CMK (cell line): ENCODE measurements at places on chromosomes 7 and 10.
A peak's percentile ranks its signal among the peaks of the same experiment; 100 is the strongest.

- no peak for DNase-seq
Observed at GRCh38 chr7:94394437-94395140, at the start of gene COL1A2. TSS of gene COL1A2 (plus strand) at chr7:94394895. CDS start at chr7:94395032, 137 bp downstream.

- no peak for DNase-seq
Observed at GRCh38 chr10:109773288-109774120, 149.8 kb downstream of the XPNPEP1 start.

- DNase-seq: no peak
Observed at GRCh38 chr7:107838024-107838601, 35.1 kb upstream of the SLC26A3 start.

DNA sequence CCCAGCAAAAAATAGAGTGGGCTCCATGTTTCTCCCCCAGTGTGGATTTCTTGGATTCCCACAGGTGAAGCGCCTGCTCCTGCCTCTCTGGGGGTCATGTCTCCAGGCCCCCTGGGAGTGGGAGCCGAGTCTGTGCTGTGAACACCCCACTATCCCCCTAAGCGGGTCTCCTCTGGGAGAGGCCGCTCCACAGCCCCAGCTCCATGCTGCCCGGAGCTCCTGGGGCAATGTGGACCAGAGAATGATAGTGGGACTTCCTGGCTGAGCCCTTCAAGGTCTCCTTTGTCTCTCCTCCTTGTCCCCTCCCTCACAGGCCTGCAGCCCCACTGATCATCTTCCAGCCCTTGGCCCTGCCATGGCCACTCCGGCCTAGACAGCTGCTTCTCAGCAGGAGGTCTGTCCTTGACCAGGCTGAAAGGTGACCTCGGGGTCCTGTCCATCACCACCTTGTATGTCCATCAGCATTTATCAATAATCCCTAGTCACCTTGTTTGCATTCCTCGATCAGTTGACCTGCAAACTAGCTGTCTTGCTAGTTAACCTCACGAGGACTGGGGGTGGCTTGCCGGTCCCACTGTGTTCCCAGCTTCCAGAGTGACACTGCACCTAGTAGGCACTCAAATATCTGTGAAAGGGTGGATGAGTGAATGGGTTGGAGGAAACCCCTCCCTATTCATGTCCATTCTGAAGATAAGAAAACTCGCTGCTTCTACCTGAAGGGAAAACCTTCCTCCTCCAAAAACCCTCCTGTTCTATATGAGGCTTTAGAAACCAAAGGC is 776 bp upstream of the CALML3 start:
- DNase-seq: no peak

DNA sequence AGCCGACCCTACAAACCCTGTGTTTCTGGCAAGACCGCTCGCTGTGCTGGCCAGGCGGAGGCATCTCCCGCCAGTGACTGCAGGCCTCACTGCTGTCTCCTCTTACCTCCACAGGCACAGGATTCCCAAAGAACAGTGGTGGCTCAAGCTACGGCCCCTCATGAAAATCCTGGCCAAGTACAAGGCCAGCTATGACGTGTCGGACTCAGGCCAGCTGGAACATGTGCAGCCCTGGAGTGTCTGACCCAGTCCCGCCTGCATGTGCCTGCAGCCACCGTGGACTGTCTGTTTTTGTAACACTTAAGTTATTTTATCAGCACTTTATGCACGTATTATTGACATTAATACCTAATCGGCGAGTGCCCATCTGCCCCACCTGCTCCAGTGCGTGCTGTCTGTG is 36.2 kb downstream of the PITRM1 start:
- no peak for DNase-seq

DNA sequence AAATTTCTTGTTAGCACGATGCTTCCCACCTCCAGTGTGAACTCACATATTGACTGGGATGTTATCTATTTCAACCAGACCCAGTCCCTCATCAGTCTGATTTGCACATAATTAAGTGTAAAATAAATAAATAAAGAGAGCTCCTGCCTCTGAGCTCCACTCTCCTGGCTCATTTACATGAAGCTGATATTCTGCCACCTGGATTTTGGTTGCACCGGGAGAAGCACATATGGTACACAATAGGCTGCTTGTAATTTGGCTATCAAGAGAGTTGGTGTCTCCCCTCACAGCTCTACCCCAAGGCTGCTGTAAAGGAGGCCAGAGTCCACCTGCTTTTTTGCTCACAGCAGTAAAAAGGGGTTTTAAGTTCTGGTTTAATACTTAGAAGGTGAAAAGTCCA is 610.5 kb downstream of the KCNMA1 start:
- DNase-seq: no peak

- no peak for DNase-seq
Observed at GRCh38 chr10:63799521-63800300, 278.5 kb downstream of the REEP3 start.

DNA sequence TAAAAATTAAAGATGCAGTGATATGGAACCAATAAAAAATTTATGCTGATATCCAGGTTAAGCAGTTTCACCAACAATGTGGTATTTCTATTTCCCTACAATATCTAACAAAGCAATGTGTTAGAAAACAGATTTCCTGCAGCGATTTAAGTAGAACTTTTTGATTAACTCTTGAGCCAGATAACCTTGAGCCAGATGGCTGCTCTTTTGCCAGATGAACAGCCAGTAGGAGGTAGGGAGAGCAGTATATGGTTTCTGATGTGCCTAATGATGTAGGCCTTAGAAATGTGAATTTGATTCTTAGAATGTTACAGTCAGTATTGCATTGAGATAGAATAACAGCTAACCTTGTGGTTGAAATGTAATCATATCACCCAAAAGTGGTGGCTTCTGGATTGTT is 31.1 kb downstream of the STAMBPL1 start:
- DNase-seq: no peak

DNA sequence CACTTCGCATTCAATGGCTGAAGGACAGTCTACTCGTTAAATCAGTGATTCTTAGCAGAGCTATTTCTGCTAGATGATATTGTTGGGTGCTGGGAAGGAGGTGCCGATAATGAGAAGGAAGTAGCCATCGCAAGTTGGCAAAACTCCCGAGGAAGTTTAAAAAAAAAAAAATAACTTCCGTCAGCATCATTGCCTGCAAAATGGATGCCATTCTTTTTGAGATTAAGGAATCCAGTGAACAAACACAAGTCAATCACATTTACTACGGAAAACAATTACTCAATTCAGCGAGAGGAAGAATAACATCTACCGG is 74.4 kb upstream of the SFMBT2 start:
- no peak for DNase-seq

- no peak for DNase-seq
Observed at GRCh38 chr10:31708046-31708445, 220.6 kb downstream of the ARHGAP12 start.

DNA sequence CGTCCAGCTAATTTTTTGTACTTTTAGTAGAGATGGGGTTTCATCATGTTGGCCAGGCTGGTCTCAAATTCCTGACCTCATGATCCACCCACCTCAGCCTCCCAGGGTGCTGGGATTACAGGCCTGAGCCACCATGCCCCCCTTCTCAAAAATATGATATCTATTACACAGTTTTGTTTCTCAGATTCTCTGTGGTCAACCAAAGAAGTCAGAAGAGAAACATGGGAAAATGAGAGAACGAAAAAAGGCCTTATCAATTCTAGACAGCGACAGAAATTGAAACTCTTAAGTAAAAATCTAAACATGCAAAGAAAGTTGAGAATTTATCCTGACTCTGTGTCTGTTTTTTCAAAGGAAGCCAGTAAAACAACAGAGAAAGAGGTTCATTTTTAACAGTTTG is 283.8 kb upstream of the PLXDC2 start:
- DNase-seq: no peak

DNA sequence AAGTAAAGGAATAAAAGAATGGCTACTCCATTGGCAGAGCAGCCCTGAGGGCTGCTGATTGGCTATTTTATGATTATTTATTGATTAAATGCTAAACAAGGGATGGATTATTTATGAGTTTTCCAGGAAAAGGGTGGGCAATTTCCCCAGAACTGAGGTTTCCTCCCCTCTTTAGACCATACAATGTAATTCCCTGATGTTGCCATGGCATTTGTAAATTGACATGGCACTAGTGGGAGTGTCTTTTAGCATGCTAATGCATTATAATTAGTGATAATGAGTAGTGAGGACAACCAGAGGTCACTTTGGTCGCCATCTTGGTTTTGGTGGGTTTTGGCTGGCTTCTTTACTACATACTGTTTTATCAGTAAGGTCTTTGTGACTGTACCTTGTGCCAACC is 55.5 kb downstream of the BBS9 start:
- DNase-seq: no peak

DNA sequence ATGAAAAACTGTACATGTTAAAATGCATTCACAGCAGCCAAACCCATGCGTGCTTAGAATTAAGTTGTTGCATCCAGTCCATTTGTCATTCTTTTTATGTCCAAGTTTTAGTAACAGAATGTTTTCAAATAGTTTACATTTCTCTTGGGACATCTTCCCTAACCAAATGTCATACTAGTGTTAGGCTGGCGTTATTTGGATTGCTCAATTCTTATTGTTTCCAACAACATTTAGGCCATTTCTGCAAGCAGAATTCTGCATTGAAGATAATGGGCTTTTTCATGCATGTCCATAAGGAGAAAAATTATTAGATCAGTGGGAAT is 203.0 kb downstream of the HIBADH start:
- no peak for DNase-seq

GRCh38 chr7:40492946-40493345 is 358.1 kb downstream of the SUGCT start:
- no peak for DNase-seq

GRCh38 chr7:151244196-151244840 is 4.2 kb downstream of the SMARCD3 start:
- no peak for DNase-seq

GRCh38 chr7:55150709-55151451 is 132.1 kb downstream of the EGFR start:
- no peak for DNase-seq

- DNase-seq: no peak
Observed at GRCh38 chr7:151558575-151558974, 38.9 kb upstream of the RHEB start.

DNA sequence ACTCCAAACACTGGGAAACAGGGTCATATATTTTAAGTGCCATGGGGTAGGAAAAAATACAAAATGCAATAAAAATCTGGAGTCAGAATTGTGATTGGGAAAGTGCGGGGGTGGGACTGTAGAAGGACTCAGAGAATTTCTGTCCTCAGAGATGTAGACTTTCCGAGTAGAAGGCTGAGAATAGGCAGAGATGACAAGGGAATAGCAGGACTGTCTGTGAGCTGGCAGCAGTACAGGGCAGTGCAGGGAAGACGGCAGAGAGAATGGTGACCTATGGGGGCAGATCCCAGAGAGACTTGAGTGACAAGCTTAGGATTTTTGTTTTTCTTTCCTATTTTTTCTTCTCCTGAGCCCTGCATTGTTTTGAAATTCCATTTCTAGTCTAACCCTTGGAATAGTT is 127.6 kb downstream of the SLC16A9 start:
- no peak for DNase-seq

DNA sequence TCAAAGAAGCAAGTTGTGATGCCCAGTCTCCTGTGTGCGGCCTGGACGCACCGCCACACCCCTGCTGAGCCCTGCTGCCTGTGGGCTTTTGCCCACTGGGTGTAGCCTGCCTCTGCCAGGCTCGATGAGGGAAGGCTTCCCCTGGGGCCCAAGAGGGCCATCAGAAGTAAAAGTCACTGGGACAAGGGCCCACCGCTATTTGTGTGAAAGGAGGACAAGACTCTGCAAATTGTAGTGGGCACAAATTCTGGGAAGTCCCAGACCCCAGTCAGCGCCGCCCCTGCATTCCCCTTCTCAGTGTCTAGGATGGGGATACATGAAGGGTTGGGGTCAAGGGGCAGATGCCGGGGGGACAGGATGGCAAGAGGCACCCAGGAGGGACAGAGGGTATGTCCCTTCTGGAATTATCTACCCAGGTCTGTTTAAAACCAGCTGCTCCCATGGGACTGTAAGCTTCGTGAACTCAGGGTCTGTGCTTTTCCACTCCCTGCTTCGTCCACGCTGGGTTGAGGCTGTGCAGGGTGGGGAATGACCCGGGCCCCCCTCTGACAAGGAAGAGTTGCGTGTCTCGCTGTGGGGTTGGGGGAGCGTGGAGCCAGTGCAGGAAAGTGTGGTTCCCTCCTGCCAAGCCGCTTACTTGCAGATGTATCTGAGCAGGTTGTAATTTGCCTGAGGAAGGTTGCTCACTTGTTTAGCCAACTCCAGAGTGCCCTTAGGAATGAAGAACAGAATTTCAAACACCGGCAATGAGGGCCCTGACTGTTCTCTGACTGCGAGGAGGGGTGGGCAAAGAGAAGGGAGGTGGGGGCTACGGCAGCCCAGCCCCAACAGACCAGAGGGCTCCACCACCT is 147.2 kb downstream of the MAPK8 start:
- DNase-seq: no peak

GRCh38 chr7:129776362-129776722 is 164.8 kb downstream of the NRF1 start:
- DNase-seq: no peak

DNA sequence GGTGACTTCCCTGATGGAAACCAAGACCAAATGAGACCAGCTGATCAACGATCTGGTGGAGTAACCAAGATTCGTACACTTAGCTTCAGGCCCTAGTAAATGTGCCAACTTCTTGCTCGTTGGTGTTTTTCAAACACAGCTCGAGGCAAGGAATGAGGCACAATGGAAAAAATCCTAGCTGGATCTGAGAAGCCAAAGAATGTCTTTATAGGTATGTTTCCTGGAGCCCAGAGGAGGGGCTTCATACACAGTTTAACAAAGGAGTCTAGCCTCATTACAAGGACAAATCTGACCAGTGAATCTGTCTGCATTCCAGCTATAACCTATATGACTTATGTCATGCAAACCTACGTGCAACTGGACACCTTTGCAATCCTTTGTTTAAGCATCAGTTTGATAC is 3.7 kb downstream of the COL17A1 start:
- no peak for DNase-seq

GRCh38 chr7:13179775-13180523 is 492.5 kb downstream of the ARL4A start:
- DNase-seq: no peak

DNA sequence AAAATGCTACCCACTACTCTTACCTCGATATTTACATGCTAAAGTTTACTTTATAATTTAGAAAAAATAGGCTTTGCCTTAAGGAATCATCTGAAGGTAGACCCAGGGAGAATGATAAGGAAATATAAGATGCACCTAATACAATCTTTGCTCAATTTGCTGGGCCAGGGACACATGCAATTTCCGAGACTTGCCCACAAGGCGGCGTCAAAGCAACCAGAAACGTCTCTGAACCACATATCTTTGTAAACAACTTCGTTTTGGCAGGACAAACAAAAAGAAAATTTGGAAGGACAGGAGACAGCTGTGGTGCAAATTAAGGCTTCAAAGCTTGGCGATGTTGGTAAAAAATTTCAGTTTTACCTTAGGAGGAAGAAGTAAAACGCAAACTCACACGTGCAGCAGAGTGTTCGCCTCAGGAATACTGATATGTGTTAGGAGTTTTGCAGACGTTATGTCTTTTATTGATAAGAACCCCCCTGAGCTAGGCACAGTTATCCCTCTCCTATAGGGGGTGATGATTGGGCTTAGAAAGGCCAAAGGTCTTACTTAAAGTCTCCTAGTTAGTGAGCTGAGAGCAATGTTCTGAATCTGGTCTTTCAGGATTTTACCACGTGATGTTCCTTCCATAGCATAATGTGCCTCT is 134.3 kb downstream of the PRKCQ start:
- DNase-seq: peak; percentile 8

GRCh38 chr10:1359626-1359955 is 303.4 kb downstream of the WDR37 start:
- no peak for DNase-seq

GRCh38 chr10:15245530-15245929 is 77.0 kb upstream of the NMT2 start:
- DNase-seq: peak; percentile 22

GRCh38 chr7:17674166-17674942 is 265.9 kb downstream of the SNX13 start:
- DNase-seq: no peak
